ENCODE measurements at places on chromosomes 4 and X. TPM values are rescaled to one million over a fixed set of nuclear protein-coding genes. Genes with fewer than 3 reads are reported as not detected.
A peak's percentile ranks its signal among the peaks of the same experiment; 100 is the strongest.

- H3K4me3 ChIP-seq, result no peak overlapping the region
- no peak overlapping the region for H3K27ac ChIP-seq
- H3K4me1 ChIP-seq, result no peaks in the 10 kb centered on the region
These were observed 33.3 kb downstream of the HMGN5 start for GRCh38 chrX:81168391-81168790.

DNA sequence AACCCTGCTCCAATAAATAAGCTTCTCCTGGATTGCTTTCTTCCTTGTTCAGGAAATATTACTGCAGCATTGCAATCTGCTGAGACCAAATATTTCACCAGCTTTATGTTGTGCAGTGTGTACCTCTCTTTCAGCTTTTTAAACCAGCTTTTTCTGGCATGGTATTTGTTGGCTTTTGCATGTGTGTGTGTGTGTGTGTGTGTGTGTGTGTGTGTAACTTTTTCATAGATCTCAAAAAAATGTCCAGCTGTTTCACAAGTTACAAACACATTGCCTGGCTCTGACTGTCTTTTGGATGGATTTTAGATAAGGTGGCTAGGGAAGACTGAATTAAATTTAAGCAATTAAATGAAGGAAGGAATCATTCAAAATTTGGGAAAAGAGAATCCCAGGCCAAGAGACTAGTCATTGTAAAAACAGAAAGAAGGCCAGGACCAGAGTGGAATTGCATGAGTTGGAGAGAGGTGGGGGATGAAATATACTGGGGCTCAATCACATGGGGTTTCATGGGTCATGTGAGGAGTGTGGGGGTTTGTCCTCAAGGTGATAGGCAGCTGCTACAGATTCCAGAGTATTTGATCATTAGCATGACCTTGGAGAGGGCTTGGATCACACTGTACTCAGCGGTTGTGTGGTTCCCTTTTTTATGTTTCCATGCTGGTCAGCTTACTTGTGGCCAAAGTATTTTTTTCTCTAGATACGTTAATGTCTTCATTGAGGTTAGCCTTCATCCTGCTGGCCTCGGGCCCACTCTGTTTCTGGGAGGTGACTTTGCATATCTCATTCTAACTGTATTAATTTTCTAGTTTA, 357.7 kb upstream of the BOD1L1 start:
- H3K36me3 ChIP-seq, result no peaks in the 10 kb centered on the region
- no peaks in the 10 kb centered on the region for H3K4me1 ChIP-seq
- H3K4me3 ChIP-seq, result no peak overlapping the region
- H3K27ac ChIP-seq, result no peak overlapping the region

The BMPR1B gene
- total RNA-seq, result 1.0 TPM

GRCh38 chr4:113031212-113031611, 18.2 kb upstream of the ANK2 start:
- no peaks in the 10 kb centered on the region for H3K36me3 ChIP-seq
- H3K27ac ChIP-seq, result no peak overlapping the region
- no peaks in the 10 kb centered on the region for H3K27me3 ChIP-seq
- no peak overlapping the region for H3K4me3 ChIP-seq
- H3K4me1 ChIP-seq, result peaks cover 7% of the 10 kb centered on the region
- no peak for DNase-seq

- no peaks in the 10 kb centered on the region for H3K4me1 ChIP-seq
- H3K36me3 ChIP-seq, result peaks cover 65% of the 10 kb centered on the region
These were observed 24.1 kb downstream of the SEC31A start for GRCh38 chr4:82866706-82867385.

The WNK3 gene
- 27.4 TPM for total RNA-seq

- no peaks in the 10 kb centered on the region for H3K4me1 ChIP-seq
- H3K27me3 ChIP-seq, result no peaks in the 10 kb centered on the region
- H3K27ac ChIP-seq, result no peak overlapping the region
- no peaks in the 10 kb centered on the region for H3K36me3 ChIP-seq
These were observed 31.7 kb downstream of the RNF212 start for GRCh38 chr4:1081689-1082040.

The CXCL3 gene
- 3.6 TPM for total RNA-seq

DNA sequence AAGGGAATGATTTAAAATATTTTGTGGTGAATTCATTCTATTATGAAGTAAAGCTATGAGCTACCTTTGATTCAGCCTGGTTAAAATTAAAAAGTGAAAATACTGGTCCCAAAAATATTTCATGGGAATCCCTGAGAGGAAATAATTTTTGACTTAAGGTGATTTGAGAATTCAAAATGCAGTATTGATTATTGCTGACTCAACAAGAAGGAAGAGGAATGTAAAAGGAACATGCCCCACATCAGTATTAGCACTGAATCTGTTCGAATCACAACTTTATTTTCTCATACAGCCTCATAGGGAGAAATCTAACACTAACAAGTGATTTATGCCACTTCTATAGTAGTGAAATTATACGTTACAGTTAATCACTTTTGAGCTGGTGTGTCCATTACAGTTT, 27.7 kb downstream of the EIF2S3 start:
- no peak overlapping the region for H3K27ac ChIP-seq
- no peaks in the 10 kb centered on the region for H3K36me3 ChIP-seq
- DNase-seq, result no peak
- no peak overlapping the region for H3K4me3 ChIP-seq
- H3K4me1 ChIP-seq, result no peaks in the 10 kb centered on the region
- H3K27me3 ChIP-seq, result no peaks in the 10 kb centered on the region

The PABPC4L gene
- total RNA-seq, result 4.6 TPM

GRCh38 chrX:31604629-31605221, 532.9 kb upstream of the FTHL17 start:
- H3K36me3 ChIP-seq, result no peaks in the 10 kb centered on the region
- no peak for DNase-seq
- no peak overlapping the region for H3K4me3 ChIP-seq
- H3K4me1 ChIP-seq, result no peaks in the 10 kb centered on the region
- no peak overlapping the region for H3K27ac ChIP-seq
- H3K27me3 ChIP-seq, result no peaks in the 10 kb centered on the region

GRCh38 chr4:6471307-6472007, 957 bp downstream of the PPP2R2C start:
- H3K27me3 ChIP-seq, result peaks cover 58% of the 10 kb centered on the region
- peak overlapping the region; percentile 67 for H3K4me3 ChIP-seq
- no peaks in the 10 kb centered on the region for H3K36me3 ChIP-seq
- no peak overlapping the region for H3K27ac ChIP-seq
- peaks cover 15% of the 10 kb centered on the region for H3K4me1 ChIP-seq

- H3K36me3 ChIP-seq, result no peaks in the 10 kb centered on the region
- no peaks in the 10 kb centered on the region for H3K27me3 ChIP-seq
- H3K4me1 ChIP-seq, result no peaks in the 10 kb centered on the region
- H3K4me3 ChIP-seq, result no peak overlapping the region
- no peak overlapping the region for H3K27ac ChIP-seq
- DNase-seq, result no peak
These were observed 271.6 kb downstream of the TLL1 start for GRCh38 chr4:166144607-166145006.

GRCh38 chrX:150848914-150849365, 49.5 kb downstream of the CD99L2 start:
- H3K27me3 ChIP-seq, result no peaks in the 10 kb centered on the region
- no peaks in the 10 kb centered on the region for H3K4me1 ChIP-seq
- no peaks in the 10 kb centered on the region for H3K36me3 ChIP-seq
- no peak overlapping the region for H3K27ac ChIP-seq
- DNase-seq, result no peak
- H3K4me3 ChIP-seq, result no peak overlapping the region

DNA sequence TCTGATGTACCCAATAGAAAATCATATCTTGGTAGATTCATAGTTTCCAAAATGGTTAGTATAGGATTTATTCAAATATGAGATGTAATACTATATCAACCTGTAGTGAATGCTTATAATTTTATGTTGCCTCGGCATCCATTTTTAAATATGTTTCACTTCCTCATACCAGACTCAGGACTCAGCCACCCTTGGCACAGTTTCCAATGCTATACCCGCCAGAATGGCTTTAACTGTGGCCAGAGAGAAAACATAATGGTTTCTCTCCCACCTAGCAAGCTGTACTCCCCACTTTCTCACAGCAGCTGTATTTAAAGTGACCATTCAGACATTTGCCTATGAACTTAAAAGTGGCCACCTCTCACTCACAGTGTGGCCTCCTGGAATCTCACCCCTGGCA, 466.6 kb upstream of the PABPC4L start:
- peaks cover 12% of the 10 kb centered on the region for H3K36me3 ChIP-seq
- H3K4me1 ChIP-seq, result no peaks in the 10 kb centered on the region
- no peak overlapping the region for H3K4me3 ChIP-seq
- no peak overlapping the region for H3K27ac ChIP-seq
- no peak for DNase-seq

The CCDC158 gene
- total RNA-seq, result not detected

DNA sequence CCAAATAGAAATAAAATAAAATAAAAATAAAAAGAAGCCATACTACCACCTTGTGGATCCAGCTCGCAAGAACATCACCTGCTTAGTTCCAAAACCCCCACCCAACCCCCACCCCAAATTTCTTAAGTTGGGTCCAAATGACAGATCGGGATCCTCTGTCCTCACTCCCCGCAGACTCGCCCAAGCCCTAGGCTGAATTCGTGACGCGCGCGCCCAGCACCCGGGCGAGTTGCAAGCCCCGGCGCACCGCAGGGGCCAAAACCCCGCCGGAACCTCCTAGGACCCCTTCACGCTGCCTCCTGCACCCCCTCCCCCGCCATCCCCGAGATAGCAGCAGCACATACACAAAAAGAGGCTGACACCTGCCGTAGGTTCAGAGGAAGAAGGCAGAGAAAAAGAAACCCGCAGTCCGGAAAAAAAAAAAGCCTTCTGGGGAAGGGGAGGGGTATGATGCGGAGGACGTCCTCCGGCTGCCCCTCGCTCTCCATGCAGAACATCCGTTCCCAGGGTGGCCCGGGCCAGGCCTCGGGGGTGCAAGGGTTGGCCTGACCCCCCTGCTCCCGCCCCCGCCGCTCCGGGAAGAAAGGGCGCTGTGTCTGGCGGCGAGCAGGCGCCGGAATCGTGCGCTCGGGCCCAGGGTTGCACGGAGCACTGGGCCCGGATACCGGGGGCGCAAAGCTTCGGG, 2.6 kb downstream of the NLGN4X start:
- H3K36me3 ChIP-seq, result no peaks in the 10 kb centered on the region
- H3K27ac ChIP-seq, result peak overlapping the region; percentile 63
- peaks cover 28% of the 10 kb centered on the region for H3K4me1 ChIP-seq
- H3K4me3 ChIP-seq, result peak overlapping the region; percentile 81
- H3K27me3 ChIP-seq, result no peaks in the 10 kb centered on the region
- peak; percentile 73 for DNase-seq

DNA sequence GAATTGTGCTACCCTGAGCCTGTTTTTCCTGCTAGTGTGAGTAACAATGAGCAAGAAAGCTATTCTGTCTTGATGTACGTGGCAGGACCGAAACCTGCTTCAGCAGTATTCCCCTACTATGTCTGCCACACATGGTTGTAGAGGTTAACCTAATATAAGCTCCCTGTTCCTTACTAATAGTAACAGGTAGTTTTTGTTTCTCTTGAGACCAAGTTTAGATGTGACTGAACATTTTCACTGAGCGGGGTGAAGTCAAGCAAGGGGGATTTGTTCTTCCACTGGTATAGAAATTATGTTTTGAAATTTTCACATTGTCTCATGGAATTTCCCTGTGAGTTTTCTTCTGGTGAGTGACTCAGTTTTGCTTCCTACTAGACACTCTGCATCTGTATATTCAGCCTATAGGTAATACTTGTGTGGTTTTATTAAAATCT, 37.3 kb downstream of the RRAGB start:
- H3K4me1 ChIP-seq, result no peaks in the 10 kb centered on the region
- no peaks in the 10 kb centered on the region for H3K36me3 ChIP-seq
- H3K27me3 ChIP-seq, result no peaks in the 10 kb centered on the region
- no peak overlapping the region for H3K4me3 ChIP-seq
- DNase-seq, result no peak

GRCh38 chr4:121255986-121256750, 92.0 kb upstream of the TNIP3 start:
- H3K27ac ChIP-seq, result no peak overlapping the region
- H3K27me3 ChIP-seq, result no peaks in the 10 kb centered on the region
- no peak for DNase-seq

The SLC10A6 gene
- total RNA-seq, result not detected

The KCNE5 gene
- 6.2 TPM for total RNA-seq

The GIMD1 gene
- not detected for total RNA-seq

GRCh38 chr4:56261027-56261426, 126.3 kb downstream of the AASDH start:
- no peak for DNase-seq
- H3K36me3 ChIP-seq, result no peaks in the 10 kb centered on the region
- no peaks in the 10 kb centered on the region for H3K27me3 ChIP-seq
- H3K4me1 ChIP-seq, result peaks cover 17% of the 10 kb centered on the region

DNA sequence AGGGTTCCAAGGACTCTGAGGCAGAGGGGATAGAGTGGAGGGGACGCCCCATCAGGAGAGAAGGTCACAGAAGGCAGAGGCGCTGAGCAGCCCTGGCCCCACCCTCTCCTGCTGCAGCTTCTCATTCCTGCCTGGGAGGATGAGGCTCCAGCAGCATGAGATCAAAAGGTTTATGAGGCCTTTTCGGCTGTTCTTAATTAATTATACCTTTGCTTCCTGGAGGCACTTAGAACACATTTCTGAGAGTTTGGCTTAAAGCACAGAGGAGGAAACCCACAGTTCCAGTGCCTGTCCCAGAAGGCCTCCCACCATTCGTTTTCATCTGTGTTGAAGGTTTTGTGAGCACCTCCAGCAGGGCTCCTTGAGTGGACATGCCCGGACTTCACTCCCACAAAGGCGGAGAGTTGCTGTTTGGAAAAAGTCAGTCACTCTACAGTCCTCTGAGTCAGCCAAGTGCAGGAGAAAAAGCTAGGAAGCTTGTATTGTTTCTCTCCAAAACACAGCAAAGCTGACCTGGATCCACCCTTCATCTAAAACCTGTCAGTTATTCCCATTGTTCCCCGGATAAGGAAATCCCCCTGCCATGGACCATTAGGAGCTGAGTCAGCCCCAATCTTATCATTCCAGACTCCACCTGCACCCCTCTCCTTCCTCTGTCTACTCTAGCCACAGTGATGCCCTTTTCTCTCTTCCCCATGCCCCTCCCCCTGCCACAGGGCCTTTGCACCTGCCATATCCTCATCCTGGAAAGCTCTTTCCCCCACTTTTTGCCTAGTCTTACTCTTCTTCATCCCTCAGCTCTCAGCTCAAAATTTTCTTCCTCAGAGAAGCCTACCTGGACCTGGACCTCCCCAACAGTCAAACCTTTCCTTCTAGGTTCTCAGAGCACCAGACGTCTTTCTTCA, 276.8 kb downstream of the FBXW7 start:
- no peak overlapping the region for H3K27ac ChIP-seq
- no peaks in the 10 kb centered on the region for H3K4me1 ChIP-seq
- DNase-seq, result no peak
- no peak overlapping the region for H3K4me3 ChIP-seq
- no peaks in the 10 kb centered on the region for H3K27me3 ChIP-seq
- H3K36me3 ChIP-seq, result no peaks in the 10 kb centered on the region

Measured in GM23338 (cell line).